Occipital lobe (tissue), 3 donors: ENCODE measurements at places on chromosomes 6 and 20.

- DNase-seq: no peak
These were observed 150.8 kb downstream of the SOX4 start for GRCh38 chr6:21744331-21744730.

DNA sequence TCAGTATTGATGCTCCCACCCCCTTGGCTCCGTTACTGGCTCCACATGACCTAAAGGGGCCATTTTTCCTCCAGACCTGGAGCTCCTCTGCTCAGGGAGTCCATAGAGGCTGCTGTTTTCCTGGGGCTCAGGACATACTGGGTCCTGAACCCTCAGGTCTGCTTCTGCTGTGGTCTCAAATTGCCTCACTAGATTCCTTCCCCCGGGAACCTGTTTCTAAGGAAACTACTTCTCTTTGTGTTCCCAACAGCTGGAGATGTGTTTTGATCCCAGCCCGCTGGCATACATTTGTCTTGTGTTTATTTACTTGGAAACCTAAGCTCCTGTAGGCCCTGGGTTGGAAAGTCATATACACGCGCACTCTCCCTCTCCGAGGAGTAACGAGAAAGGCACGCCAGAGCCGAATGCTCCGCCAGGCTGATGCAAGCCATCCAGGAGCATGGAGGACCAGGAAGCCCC is 222.8 kb downstream of the UST start:
- DNase-seq: no peak

DNA sequence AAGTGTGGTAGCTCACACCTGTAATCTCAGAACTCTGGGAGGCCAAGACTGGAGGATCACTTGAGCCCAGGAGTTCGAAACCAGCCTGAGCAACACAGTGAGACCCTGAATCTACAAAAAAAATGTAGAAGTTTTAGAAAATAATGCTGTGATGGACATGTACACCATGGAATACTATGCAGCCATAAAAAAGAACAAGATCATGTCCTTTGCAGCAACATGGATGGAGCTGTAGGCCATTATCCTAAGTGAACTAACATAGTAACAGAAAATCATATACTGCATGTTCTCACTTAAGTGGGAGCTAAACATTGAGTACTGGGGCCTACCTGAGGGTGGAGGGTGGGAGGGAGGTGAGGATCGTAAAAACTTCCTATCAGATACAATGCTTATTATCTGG is 110.8 kb downstream of the PRND start:
- DNase-seq: no peak

GRCh38 chr20:16048876-16049275 is 524.4 kb downstream of the KIF16B start:
- no peak for DNase-seq

- DNase-seq: no peak
These were observed 243.9 kb downstream of the DLL1 start for GRCh38 chr6:170046791-170047626.

GRCh38 chr6:31559958-31560696 is 12.0 kb upstream of the LTA start:
- no peak for DNase-seq

DNA sequence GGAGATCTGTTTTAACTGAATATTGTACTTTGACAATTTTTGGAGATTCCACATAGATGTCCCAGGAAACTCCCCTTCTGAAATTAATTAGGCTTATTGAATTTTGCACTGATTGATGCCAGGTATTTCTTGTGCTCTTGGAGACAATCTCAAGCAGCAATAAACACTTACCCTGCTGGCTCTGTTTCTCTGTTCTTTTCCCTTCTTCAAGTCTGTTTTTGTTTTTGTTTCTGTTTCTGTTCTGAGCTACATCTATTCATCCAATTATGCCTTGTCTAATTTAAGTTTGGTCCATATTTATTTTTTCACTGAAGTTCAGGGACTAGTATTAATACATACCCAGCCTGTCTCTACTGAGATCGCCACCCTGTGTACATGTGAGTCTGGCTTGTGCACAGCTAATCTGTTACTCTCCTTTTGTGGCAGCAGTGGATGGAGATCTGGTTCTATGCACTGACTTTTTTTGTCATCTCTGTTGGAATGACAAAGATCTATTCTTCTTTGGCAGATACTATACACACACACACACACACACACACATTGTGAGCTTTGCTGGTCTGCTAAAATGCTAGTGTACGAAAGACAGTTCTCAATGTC is 51.9 kb downstream of the IL22RA2 start:
- no peak for DNase-seq
